ENCODE measurements at places on chromosomes 7 and 10. TPM values are rescaled to one million over a fixed set of nuclear protein-coding genes. Genes with fewer than 3 reads are reported as not detected.

The ITPRID1 gene
- not detected for total RNA-seq

GRCh38 chr10:76037531-76038155 is 606.2 kb downstream of the LRMDA start:
- DNase-seq: no peak

GRCh38 chr10:11276449-11276990 is 258.8 kb downstream of the CELF2 start:
- no peak for DNase-seq

The MACROH2A2 gene
- 0.59 TPM for total RNA-seq

DNA sequence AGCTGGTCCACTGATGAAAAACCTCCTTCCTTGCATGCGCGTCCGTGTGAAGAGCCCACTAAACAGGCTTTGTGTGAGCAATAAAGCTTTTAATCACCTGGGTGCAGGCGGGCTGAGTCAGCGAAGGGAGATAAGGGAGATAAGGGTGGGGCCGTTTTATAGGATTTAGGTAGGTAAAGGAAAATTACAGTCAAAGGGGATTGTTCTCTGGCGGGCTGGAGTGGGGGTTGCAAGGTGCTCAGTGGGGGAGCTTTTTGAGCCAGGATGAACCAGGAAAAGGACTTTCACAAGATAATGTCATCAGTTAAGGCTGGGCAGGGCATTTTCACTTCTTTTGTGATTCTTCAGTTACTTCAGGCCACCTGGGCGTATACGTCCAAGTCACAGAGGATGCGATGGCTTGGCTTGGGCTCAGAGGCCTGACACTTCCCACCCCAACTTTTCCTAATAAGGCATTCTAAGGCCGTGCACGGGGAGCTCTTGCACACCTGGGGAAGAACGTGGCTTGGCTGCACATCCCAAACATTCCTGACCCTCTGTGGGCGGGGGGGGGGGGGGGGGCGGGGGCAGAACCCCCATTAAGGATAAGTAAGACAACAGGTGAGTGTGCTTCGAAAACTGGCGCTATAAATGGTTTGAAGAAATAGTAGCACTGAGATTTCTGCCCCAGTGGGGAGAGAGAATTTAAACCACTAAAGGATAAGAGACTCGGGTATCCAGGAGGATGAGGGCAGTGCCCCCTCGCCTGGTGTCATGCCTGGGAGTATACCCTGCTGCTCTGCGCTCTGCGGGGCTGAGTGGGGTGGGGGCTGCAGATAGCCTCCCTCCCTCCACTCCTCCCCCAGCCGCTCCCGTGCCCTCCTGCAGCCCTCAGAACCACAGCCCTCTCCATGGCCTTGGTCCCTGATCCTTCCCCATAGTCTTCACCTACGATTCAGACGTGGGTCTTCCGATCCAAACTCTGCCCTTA is 217.6 kb downstream of the MLLT10 start:
- no peak for DNase-seq

DNA sequence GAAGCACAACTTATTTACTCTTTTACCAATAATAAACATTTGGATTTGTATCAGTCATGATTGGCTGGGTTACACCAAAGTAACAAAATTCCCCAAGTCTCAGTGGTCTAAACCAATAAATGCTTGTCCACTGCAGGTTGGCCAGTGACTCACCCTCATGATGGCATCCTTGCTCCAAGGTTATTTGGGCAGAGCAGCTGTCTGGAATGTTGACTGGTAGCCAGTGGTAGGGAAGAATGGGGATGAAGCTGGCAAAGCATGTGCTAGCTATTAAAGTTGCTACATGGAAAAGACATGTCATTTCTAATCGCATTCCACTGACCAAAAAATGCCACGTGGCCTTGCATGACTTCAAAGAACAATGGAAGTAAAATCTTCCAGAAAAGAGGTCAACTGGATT is 1168.7 kb upstream of the CELF2 start:
- no peak for DNase-seq

DNA sequence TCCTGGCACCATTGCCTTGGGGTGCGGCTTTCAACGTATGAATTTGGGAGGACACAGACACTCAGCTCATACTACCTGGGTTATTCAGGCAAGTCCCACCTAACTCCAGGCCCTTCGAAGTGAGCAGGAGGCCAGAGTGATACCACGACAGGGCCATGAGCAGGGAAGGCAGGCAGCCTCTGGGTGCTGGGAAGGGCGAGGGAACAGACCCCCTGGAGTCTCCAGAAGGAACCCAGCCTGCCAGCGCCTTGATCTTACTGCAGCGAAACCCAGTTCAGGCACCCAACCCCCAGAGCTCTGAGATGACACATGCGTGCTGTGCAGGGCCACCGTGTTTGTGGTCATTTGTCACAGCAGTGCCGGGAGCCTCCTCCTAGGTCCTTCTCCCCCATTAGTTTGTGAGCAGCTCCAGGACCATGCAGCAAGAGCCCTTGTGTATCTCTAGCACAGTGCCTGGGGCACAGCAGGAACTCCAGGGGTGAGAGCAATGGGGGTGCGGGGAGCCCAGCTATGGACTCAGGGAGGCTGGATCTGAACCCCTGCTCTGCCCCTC is 7.7 kb upstream of the INSIG1 start:
- DNase-seq: no peak

DNA sequence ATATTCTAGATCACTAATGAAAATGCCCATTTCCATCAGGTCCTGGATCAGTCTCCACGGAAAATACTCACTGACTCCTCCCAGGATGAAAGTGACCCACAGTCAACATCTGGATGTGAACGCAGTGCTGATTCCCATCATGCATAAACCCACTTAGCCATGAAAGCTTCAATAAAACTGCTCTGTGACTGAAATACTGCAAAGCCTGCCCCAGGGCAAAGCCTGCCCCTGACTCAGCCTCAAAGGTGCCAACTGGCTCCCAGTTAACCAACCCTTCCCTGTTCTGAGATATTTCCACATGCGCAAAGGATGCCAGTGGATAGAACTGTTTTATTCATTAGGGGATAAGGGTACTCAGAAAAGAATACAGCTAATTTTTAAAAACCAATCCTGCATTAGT is 24.0 kb downstream of the OSBPL3 start:
- no peak for DNase-seq

The ELOVL3 gene
- not detected for total RNA-seq

- no peak for DNase-seq
Observed at GRCh38 chr10:127906548-127907377, at the start of gene PTPRE. TSS of gene PTPRE (plus strand) at chr10:127907103. CDS start at chr10:128040882, 133,779 bp downstream.

The SSC4D gene
- 0.46 TPM for total RNA-seq

DNA sequence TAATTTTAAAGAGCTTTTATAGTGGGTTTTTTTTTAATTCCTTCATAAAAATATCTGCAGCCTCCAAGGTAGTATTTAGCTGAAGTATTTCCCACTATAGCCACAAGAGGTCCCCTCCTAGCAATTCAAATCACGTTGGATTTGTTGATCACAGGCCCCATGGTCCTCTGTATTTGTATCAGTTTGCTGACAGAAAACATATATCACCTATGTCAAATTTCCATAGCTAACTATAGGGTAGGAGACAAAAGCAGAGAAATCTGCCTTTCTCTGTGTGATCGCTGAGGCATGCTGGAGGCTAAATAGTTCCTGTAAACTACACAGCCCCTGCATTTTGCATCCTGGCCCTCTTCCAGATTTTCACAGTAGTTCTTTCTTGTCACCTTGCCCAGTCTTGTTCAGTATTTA is 1.7 kb upstream of the CTNNA3 start:
- DNase-seq: peak; percentile 8

GRCh38 chr10:31062856-31063255 is 31.2 kb upstream of the ZNF438 start:
- no peak for DNase-seq

GRCh38 chr7:36755484-36755883 is 31.2 kb upstream of the AOAH start:
- no peak for DNase-seq

The MLXIPL gene
- total RNA-seq: not detected

The HOXA4 gene
- 0.74 TPM for total RNA-seq

- DNase-seq: no peak
Observed at GRCh38 chr10:101062232-101063049, 652 bp downstream of the KAZALD1 start.

DNA sequence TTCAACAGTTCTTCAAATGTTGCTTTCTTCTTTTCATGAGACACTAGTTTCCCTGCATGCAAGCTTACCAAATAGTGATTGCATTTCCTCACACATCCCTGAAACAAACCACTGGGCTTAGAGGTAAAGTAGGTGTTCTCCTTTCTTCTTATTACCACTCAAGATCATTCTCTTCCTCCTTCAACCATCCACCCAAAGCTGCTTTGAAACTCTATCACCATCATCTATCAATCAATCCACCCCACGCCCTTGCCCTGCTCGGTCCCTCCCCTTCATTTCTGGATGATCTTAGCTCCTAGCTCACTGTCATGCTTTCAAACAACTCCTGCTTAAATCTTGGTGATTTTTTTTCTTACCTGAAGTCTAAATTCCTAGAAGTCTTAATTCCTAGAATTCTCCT is 18.9 kb downstream of the HYCC1 start:
- DNase-seq: no peak

- no peak for DNase-seq
Observed at GRCh38 chr10:9305018-9305655, 1250.6 kb downstream of the GATA3 start.

DNA sequence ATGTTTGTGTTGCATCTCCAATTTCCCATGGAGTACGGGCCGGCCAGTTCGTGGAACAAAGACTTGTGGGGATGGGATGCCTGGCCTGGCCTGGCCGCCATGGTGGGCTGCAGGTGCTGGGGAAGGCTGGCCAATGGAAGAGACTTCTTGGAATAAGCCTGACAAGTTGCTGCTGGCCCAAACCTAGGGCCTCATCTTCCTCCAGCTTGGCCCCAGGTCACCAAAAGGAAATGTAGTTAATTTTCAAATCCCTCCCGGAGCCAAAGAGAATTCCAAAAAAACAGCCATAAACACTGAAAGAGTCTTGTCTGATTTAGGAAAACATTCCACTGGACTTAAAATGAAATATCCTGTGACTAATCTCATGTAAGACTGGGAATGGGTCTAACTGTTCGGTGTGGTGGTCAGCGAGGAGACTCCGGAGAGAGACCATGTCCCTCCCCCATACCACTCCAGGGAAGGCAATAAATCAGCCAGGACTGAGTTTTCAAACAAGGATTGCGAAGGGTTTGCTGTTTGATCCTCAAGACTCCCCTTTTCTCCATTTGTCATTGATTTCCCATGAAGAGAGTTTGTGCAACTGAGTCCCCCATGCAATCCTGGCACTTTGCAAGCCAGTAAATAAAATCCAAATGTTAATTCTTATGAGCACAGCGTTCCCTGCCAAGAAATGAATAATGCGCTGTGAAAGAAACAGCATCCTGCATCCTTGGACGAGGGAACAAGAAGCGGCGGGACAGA is 128.7 kb upstream of the HABP2 start:
- no peak for DNase-seq

DNA sequence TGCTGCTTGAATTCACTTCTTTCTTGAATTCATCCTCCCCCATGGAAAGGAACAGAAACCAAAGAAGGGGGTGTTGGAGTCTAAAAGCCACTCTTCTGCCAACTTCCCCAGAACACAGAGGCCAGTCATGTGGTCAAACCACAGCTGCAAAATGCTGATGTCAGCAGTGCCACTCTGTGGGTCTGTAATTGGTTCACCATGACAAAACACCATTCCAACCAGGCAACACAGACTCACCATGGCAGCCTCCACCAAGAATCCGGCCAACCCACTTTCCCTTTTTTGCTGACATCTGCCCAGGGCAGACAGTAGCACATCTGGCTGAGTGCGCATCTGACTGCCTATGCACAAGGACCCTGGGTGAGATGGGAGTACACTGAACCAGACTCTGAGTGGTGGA is 16.8 kb downstream of the OSBPL3 start:
- no peak for DNase-seq

GRCh38 chr10:101091546-101092290 is 29.9 kb downstream of the KAZALD1 start:
- DNase-seq: no peak

- no peak for DNase-seq
Observed at GRCh38 chr7:103893350-103893749, 96.1 kb downstream of the RELN start.

The TMEM270 gene
- total RNA-seq: not detected

GRCh38 chr7:33654676-33655075 is 250.7 kb upstream of the BMPER start:
- no peak for DNase-seq

GRCh38 chr7:137091396-137091795 is 222.9 kb downstream of the CHRM2 start:
- DNase-seq: no peak

GRCh38 chr7:6403907-6404306 is 43.8 kb downstream of the DAGLB start:
- no peak for DNase-seq

GRCh38 chr10:11080564-11080984 is 62.9 kb downstream of the CELF2 start:
- DNase-seq: no peak

- DNase-seq: no peak
Observed at GRCh38 chr10:75191821-75192568, 18.6 kb upstream of the VDAC2 start.

- DNase-seq: no peak
Observed at GRCh38 chr10:131553121-131553520, 241.6 kb upstream of the TCERG1L start.

GRCh38 chr7:114658216-114658615 is 243.6 kb downstream of the FOXP2 start:
- no peak for DNase-seq

DNA sequence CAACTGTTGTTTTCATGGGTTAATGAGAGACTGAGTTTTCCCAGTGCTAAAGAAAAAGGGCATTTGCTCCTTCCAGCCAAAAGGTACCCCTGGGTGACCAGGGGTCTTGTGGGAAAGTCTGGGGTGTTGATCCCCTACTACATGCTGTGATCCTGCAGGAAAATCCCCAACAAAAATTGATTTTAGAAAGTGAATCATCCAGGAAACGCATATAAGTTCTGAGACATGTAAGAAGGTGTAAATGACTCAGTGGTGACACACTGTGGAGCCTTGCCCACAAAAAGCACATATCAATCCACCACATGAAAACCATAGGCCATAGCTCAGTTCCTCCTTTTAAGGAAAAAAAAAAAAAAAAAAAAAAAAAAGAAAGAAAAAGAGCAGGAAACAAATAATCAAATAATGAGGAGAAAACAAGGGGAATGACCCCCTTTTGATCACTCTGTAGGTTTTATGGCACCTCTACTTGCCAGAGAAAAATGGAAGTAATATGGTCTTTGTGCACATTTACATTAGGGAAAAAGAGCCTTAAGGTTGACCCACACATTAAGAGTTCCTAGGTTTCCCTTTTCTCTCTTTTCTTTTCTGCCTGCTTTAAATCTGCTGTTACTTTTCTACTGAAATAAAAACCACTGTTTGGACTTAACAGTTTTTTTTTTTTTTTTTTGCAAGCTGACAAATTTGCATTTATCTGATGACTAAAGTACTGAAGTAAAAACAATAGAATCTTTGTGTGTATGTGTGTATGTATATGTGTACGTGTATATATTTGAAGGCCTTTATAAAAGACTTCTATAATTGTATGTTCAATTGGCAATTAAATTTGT is 386.0 kb downstream of the KIF20B start:
- DNase-seq: no peak

The MAT1A gene
- not detected for total RNA-seq

- DNase-seq: no peak
Observed at GRCh38 chr10:63758080-63758479, 236.9 kb downstream of the REEP3 start.

GRCh38 chr7:25624833-25625232 is 396.5 kb upstream of the NPVF start:
- DNase-seq: no peak

All from pulmonary artery endothelial cell (primary cell).